ENCODE measurements at places on chromosomes 3 and 15. TPM values are rescaled to one million over a fixed set of nuclear protein-coding genes. Genes with fewer than 3 reads are reported as not detected.

ADPRH gene
- polyA plus RNA-seq = 0.36 TPM

C3orf20 gene
- not detected for polyA plus RNA-seq

FURIN gene
- 21.5 TPM for polyA plus RNA-seq

FANCD2OS gene
- not detected for polyA plus RNA-seq

PLXND1 gene
- polyA plus RNA-seq = 47.7 TPM

RTP1 gene
- not detected for polyA plus RNA-seq

PAK6 gene
- polyA plus RNA-seq = not detected

SKOR1 gene
- polyA plus RNA-seq = 0.02 TPM

FBXO40 gene
- not detected for polyA plus RNA-seq

ANKUB1 gene
- polyA plus RNA-seq = not detected

ITIH1 gene
- not detected for polyA plus RNA-seq

ATP6V1A gene
- 83.0 TPM for polyA plus RNA-seq

TRPM1 gene
- polyA plus RNA-seq = not detected

CLDN16 gene
- 0.04 TPM for polyA plus RNA-seq

OR5K2 gene
- not detected for polyA plus RNA-seq

PRR20G gene
- not detected for polyA plus RNA-seq
